ENCODE measurements at places on chromosomes 1 and 21. TPM values are rescaled to one million over a fixed set of nuclear protein-coding genes. Genes with fewer than 3 reads are reported as not detected.

- ATAC-seq: no peak
These were observed 1093.6 kb upstream of the B3GALT2 start for GRCh38 chr1:194279975-194280374.

GRCh38 chr21:17780539-17780938, 38.6 kb downstream of the C21orf91 start:
- ATAC-seq: no peak

Gene TNFRSF9
- 15.3 TPM for total RNA-seq

DNA sequence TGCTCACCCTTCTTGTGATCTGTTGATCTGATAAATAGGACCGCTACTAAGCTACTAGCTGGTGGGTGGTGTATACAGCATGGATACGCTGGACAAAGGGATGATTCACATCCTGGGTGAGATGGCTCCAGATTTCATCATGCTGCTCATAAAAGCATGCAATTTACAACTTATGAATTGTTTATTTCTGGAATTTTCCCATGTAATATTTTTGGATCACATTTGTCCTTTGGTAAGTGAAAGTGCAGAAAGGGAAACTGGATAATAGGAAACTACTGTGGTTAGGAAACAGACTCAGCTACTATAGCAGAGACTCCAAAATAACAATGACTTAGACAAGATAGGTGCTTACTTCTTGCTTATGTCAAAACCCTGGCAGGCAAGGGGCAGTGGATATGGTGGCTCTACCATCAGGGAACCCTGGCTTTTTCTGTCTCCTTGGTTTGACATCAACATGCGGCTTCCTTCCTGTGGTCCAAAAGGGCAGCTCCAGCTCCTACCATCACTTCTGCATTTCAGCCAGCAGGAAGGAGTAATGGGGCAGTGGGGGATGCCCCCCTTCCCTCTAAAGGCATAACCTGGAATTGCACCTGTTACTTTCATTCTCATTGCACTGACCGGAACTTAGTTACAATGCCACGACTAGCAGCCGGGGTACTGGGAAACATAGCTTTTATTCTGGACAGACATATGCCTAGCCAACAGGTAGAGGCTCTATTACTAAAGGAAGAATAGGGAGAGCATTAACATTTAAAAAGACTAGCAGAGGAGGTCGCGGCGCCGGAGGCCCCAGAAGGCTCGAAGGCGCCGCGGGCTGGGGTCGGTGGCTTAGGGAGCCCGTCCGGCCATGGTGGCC, 13.8 kb upstream of the AK2 start:
- ATAC-seq: peak; percentile 86

GRCh38 chr1:34186741-34187494, 10.2 kb downstream of the C1orf94 start:
- no peak for ATAC-seq

GRCh38 chr1:206921772-206922265, at the start of gene FCMR:
FCMR (minus strand) TSS chr1:206921941; CDS start chr1:206921854, 87 bp downstream.
- ATAC-seq: no peak

Gene CD101
- 2.0 TPM for total RNA-seq

- ATAC-seq: peak; percentile 88
These were observed at the start of gene DIP2A for GRCh38 chr21:46458315-46459023. DIP2A (plus strand) TSS chr21:46458891; CDS start chr21:46459132, 241 bp downstream.

DNA sequence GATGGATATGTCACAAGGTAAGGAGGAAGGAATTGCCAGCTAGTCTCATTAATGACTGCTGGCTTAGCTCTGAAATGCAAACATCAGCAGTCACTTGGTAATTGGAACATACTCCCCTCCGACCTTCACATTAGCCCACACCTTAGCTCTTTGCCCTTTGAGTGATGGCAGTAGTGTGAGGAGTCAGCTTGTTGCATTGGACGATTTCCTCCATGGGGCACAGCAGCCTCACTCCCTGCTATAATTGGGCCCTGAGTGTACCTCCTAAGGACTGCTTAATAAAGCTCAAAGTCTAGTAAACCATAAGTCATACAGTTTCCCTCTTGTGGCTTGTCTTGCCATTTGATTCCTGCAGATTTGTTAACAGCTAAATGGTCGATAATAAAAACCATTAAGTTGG, 19.4 kb downstream of the METTL13 start:
- ATAC-seq: no peak

Gene VASH2
- total RNA-seq: 35.6 TPM

DNA sequence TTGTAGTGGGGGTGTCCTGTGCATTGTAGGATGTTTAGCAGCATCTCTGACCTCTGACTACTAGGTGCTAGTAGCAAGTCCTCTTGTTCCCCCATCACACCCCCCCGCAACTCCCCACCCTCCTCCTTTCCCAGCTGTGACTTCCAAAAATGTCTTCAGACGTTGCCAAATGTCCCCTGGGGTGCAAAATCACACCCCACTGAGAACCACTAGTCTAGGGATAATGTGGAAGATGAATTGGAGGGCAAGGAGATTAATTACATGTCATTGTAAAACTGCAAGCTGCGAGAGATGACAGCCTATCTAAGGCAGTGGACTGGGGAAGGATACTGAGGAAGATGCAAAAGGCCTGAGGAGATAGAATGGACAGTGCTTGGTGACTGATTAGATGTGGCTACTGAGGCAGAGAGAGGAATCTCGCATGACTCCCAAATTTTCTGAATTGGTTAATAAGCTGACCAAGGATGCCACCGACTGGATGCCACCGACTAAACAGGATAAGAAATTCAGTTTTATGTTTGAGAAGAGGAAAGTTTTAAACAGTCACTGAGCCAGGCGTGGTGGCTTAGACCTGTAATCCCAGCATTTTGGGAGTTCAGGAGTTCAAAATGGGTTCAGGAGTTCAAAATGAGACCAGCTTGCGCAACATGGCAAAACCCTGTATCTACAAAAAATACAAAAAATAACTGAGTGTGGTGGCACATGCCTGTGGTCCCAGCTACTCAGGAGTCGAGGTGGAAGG, 3.1 kb upstream of the JAK1 start:
- no peak for ATAC-seq

Gene HLX
- 0.54 TPM for total RNA-seq

DNA sequence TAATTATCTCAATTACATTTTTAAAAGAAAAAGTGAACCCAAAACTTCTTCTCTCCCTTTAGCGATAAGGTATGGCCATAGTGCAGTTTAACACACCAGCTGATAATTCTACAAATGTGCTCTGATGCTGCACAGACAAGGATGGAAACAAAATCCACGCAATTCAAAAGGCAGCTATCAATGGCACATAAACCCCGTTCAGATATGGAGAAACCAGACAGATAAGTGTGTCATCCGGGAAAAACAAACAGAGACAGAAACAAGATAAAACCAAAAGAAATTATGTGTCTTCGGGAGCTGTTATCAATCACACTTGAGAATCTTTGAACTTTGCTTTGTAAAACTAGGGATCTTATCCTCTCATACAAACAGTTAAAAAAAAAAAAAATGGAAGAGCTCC, 73.6 kb downstream of the SIPA1L2 start:
- no peak for ATAC-seq

Gene LRRIQ3
- total RNA-seq: 1.2 TPM

- ATAC-seq: no peak
These were observed 1.9 kb downstream of the RUSC1 start for GRCh38 chr1:155322571-155322952.

DNA sequence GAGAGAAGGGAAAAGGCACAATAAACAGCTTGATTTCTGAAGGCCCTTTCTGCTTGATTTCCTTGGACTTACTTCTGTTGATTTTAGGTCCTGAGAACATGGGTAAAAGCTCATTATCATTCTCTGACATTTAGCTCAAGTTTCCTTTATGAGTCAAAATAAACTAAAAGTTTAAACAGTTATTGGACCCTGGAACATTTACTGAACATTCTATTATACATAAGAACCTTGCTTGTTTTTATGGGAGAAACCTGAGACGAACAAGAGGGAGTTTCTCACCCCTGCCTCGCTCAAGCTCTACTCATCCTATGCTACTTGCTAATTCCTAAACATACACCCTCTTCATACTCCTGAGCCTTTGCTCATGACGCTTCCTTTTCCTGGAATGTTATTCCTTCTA, 538.3 kb upstream of the PKN2 start:
- ATAC-seq: no peak

DNA sequence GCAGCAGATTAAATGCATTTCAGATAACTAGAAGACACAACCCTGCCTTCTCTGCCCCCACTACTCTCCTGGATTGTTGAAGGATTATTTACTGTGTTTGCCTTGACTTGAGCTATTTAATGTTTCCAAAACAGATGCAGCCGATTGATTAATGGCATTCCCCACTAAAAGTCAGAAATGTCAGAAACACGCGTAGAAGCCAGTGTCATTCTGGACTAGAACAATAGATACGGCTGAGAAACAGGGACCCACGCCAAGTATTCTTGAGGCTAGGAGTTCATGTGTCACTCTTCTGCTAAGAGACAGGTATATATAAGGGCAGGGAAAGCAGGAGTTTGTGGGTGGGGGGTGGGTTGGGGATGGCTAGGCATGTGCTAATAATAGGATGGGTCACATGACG, 366.7 kb upstream of the PROX1 start:
- ATAC-seq: peak; percentile 33

Gene PGBD2
- 6.7 TPM for total RNA-seq

DNA sequence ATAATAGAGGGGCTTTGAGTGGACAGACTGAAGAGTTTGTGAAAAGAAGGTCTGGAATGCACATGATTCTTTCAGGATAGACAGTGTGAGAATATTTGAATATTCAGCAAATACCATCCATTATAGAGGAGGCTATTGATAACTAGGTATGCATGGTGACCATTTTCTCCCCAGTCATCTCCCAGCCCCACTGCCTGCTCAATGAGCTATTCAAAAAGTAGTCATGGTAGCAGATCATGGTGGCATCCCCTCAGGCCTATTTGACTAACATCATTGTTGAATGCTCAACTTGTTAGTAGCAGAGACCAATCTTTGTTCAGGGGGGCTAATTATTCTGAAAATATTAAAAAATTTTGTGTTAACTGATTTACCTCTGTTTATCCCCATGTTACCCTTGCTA, 311.6 kb downstream of the S1PR1 start:
- no peak for ATAC-seq

DNA sequence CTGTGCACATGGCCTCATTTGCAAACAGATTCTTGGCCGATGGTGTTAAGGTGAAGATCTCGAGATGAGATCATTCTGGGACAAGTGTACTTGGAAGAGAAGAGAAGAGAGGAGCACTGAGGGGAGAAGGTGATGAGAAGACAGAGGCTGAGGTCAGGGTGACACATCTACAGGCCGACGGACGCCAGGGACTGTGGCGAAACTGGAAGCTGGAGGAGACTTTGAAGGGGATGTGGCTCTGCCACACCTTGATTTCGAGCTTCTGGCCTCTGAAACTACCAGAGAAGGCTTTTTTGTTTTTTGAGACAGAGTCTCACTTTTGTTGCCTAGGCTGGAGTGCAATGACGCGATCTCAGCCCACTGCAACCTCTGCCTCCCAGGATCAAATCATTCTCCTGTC, 137.5 kb upstream of the TMEM51 start:
- no peak for ATAC-seq

Gene GBP4
- 1.9 TPM for total RNA-seq

GRCh38 chr1:30110846-30111245, 612.5 kb downstream of the MATN1 start:
- no peak for ATAC-seq

Gene LAMB3
- 1.4 TPM for total RNA-seq

- ATAC-seq: peak; percentile 64
These were observed 99.8 kb downstream of the KAZN start for GRCh38 chr1:14698314-14698713.

DNA sequence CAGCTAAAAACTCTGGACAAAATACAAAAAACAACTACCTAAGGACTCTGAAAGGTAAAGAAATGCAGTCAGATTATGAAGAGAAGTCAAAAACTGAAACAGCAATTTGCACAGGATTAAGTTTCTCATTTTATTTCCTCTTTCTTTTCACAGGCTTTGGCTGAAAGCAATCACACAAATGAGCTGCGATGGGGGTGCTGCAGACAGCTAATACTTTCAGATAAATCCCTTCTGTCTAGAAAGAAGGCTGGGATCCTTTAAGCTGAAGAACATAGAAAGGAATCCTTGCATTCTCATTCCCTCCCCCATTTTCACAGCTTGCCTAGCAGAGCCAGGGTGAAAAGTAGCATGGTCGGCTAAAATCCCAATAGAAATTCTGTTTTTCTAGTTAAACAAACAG, 32.0 kb upstream of the PRDX6 start:
- ATAC-seq: no peak

- ATAC-seq: no peak
These were observed 452.6 kb downstream of the PTBP2 start for GRCh38 chr1:97174039-97174704.

DNA sequence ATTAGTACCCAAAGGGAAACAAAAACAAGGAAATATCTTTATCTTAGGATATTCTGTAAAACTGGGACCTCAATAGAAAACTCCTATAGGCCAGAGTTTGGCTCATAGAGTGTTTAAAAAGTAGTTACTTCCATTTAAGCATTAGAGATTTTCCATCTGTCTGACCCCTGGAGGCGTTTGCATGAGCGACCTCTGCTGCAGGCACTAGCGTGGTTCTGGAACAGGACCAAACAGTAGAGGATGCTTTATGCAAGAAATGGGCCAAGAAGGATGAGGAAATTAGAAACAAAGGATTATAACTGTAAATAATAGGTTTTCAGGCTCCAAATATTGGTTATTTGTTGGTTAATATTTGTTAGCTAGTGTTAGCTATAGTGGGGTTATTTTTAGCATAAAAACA, 5.7 kb downstream of the ZBTB40 start:
- ATAC-seq: no peak

- ATAC-seq: no peak
These were observed 80.7 kb upstream of the COA6 start for GRCh38 chr1:234292548-234292947.

DNA sequence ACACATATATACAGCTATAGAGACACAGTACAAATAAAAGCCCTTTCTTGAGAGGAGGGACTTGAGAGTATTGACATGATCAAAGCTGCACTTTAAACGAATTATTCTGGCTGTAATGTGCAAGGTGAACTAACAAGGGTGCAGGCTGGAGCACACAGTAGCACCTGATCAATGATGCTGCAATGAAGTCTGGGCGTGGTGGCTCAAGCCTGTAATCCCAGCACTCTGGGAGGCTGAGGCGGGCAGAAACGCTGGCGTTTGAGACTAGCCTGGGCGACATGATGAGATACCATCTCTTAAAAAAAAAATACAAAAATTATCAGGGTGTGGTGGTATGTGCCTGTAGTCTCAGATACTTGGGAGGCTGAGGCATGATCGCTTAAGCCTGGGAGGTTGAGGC, 14.1 kb upstream of the CTH start:
- ATAC-seq: no peak

DNA sequence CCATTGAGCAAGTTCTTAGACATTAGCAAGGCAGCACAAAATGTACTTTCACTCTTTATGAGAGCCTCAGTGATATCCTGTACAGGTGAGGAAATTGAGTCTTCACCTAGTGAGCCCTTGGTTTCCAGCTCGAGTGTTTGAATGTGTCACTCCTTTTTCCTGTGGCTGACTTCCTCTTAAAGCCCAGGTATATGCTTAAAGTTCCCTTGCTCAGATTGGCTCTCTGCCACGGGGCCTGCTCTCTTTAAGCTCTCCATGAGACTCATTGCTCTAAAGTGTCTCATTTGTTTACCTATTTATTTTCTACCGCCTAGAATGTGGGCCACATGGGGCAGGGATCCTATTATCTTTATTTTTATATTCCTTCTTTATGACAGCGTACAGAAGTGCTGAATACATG, 324.9 kb downstream of the SIPA1L2 start:
- ATAC-seq: no peak

Gene CLEC20A
- total RNA-seq: 0.36 TPM

GRCh38 chr1:36542962-36543515, 60.3 kb upstream of the CSF3R start:
- peak; percentile 50 for ATAC-seq

Gene C8B
- not detected for total RNA-seq

Data from motor neuron (in vitro differentiated cells).